Cardiac septum (tissue), 1 donor: ENCODE measurements at places on chromosomes 13 and 19.

DNA sequence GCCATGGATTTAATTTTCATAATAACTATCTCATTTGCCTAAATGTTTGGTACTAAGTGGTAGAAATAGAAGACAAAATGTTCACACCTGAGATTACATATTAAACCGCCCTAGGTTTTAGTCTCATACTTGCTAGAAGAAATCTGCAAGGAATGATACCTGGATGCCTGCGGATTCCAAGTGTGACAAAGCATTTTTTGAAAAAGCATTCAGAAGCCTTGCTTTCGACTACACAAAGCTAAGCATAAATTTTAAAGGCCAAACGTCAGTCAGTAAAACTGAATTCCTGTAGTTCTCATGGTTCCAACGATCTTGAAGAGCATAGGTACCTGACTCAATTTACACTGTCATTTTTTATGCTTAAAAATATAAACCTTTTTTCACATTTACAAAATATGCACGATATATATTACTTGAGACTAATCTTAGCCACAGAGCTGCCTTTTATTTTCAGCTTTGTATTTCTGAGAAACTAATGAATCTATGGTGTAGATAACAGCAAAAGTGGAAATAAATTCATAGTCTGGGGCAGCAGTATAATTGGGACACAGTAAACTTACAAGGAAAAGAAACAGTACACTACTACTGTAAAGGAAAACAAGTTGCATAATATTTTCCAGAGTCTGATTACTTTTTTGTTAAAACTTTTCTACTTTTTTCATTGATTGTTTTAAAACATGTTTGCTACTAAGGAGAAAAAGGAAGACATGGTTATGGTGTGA lies 1.2 kb upstream of the LRRC63 start:
- no peak for DNase-seq

GRCh38 chr13:65803530-65804392 lies 1426.4 kb downstream of the PCDH9 start:
- DNase-seq = no peak

- no peak for DNase-seq
These were observed 250.7 kb downstream of the DCT start for GRCh38 chr13:94228763-94229162.

DNA sequence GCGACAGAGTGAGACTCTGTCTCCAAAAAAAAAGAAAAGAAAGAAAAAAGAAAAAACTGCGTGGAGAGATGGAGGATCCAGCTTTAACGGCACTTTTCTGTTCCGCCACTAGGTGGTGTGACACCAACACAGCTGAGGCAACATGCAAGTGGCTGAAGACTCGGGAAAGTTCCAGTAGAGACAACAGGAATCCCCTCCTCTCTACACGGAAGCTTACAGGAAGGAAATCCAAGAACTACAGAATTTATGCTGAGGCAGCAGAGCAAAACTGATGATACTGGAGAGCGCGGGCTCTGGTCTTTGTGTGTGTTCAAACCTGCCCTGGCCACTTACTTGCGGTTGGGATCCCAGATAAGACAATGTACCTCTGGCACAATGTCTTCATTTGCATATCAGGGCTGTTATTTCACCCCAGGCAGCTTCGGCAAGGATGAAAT lies 9.9 kb downstream of the RANBP3 start:
- peak; percentile 85 for DNase-seq

- DNase-seq = no peak
These were observed 13.7 kb upstream of the FCER2 start for GRCh38 chr19:7715671-7716070.

DNA sequence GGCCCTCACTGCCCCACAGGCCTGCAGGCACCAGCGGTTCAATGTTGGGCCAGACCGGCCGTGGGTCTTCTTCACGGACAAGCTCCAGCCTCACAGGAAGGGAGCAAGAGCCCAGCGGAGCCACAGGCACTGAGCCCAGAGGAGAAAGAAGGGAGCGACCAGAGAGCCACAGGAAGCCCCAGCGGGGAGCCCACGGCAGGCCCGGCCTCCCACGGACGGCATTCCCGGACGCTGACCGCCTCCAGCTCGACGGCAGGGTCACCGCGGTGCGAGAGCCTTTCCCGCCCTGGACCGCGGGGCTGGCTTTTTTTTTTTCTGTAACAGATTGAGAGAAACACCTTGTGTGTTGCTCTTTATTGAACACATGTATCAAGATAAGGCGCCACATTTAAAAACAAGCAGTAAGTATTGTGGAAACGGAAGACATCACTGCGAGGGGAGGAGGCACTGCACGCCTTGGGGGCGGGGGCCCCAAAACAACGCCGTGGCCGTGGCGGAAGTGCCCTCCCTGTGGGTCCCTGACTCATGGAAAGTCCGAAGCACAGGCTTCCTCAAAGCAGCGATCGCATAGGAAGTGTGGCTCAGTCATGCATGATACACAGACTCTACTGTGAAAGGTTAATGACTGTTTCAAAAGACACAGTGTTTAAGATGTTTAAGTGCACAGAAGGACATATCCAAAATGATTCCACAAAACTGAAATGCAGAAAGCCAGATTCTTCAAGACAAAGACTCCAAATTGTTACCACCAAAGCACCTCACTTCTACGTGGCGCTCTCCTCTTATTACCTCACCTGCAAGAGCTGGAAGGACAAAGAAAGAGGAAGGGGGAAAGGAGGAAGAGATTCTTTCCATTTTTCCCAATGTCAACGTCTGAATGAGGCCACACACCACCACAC lies 3.5 kb downstream of the RASA3 start:
- DNase-seq = peak; percentile 93

- DNase-seq = no peak
These were observed 3.1 kb downstream of the SOX21 start for GRCh38 chr13:94709001-94709834.

DNA sequence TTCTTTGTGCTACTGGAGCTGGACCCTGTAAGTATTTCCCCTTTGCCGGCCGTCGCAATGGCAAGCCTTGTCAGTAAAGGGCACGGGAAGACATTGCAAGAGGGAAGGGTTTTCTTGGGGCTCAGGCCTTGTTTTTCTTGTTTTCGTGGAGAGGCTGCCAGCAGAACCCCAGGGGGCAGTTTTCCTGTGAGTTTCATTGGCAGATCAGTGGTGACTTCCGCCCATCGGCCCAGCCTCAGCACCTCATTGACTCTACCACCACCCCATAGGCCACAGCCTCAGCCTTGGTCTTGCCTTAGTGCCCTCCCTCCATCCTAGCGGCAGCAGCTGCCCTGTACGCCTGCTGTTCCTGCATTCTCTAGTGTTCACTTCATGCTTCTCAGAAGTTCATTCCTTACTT lies 61.5 kb downstream of the GJA3 start:
- DNase-seq = no peak

DNA sequence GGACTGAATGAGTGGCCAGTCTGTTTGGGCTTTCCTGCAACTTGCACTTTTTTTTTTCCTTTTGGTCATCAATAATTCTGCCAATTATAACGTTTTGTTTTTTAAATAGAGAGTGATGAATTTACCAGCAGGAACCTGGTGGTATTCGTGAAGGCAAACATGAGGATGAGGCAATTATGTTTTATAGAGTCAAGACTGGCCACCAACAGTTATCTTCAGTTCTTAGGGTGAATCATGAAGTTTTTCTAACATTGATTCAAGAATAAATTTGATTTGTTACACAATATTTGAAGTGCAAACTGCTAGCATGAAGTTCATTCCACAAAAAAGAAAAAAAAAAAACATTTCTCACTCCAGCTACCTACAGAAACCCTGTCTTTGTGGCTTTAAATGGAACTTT lies 244.5 kb downstream of the SPRY2 start:
- no peak for DNase-seq

DNA sequence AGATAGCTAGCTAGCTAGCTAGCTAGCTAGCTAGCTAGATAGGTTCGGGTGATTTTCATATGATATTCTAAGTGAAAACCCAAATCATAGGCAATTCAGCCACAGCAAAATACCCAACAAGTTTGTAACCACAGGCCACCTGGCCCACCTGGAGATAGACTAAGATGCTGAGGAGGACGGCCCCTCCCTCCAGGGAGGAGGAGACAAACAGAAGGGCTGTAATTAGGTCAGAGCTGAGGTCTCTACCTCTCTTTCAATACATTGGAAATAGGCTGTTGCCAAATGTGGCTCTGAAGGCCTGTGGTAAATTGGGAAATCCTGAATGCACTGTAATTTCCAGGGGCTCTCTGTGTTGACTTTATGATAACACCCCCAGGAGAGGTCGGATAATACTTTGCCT lies 382.2 kb downstream of the FGF9 start:
- no peak for DNase-seq

DNA sequence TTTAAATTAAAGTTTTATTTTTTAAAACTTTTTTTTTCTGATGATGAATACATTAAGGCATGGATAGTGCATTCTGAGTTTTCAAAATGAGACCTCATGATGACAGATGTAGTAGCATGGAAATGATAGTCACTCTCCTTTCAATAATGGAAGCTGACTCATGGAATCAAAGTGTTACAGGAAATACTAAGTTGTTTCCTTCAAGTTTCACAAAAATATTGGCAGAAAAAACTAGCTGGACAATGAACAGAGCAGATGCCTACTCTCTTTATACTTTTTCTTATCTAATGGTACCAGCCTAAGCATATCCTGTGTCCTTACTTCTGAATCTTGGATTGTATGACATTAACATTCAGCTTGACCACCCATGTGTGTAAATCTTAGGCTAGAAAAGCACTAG lies 1337.3 kb downstream of the PCDH9 start:
- no peak for DNase-seq

DNA sequence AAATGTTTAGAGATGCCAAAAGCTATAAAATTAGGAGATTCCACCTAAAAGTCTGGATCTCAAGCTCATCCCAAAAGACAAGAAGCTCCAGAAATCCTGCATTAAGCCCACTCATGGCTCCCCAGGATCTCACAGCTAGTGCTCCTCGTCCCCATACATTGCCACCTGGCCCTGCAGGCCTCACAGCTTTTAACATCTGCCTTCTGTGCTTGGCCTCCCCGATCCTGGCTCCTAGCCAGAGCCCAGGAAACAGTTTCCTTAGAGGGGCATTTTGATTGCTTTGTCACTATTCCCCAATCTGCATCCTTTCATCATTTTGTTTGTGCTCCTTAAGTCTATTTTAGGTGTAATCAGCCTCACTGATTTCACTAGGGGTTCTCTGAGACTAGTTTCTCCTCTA lies 14.5 kb upstream of the DCT start:
- no peak for DNase-seq

- DNase-seq = no peak
These were observed 20.5 kb upstream of the CACNG8 start for GRCh38 chr19:53942001-53942786.

- DNase-seq = no peak
These were observed 794.8 kb upstream of the MIR17HG start for GRCh38 chr13:90552702-90553101.

- no peak for DNase-seq
These were observed 5.2 kb upstream of the ZNF628 start for GRCh38 chr19:55471266-55471665.

DNA sequence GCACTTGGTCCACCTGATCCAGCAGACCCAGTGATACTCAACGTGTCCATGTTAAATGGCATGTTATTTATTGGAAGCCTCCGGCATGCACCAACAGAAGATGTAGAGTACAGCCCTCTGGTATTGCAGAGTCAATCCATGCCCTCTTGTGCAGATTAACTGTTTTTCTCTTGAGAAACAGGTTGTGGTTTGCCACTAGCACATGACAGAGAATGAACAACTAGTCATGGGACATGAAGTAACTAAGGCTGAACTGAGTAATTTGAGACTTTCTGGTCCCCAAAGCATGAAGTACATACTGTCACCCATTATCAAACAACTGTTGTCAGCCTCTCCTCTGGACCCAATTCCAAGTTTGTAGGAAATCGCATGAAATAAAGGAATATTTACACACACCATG lies 3.2 kb downstream of the ZNF562 start:
- DNase-seq = no peak

DNA sequence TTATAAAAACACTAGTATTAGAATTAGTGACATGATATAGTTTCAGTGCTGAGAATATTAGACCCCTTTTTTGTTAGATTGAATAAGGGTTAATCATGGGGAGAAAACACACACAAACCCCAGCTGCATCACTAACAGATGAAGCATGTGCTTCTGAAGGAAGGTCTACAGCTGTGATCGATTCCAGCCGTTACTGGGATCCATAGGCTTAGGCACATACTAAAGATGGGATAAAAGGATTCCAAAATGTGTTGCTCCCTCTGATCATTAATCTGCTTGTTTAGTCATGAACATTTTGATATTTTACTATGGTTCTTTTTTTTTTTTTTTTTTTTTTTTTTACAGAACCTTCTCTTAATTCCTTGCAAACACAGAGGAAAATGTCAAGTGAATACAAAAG lies 1591.3 kb downstream of the EFNB2 start:
- DNase-seq = no peak

GRCh38 chr13:32881074-32881776 lies 135.0 kb upstream of the KL start:
- DNase-seq = no peak

GRCh38 chr13:21123956-21124355 lies 52.4 kb downstream of the SKA3 start:
- no peak for DNase-seq

DNA sequence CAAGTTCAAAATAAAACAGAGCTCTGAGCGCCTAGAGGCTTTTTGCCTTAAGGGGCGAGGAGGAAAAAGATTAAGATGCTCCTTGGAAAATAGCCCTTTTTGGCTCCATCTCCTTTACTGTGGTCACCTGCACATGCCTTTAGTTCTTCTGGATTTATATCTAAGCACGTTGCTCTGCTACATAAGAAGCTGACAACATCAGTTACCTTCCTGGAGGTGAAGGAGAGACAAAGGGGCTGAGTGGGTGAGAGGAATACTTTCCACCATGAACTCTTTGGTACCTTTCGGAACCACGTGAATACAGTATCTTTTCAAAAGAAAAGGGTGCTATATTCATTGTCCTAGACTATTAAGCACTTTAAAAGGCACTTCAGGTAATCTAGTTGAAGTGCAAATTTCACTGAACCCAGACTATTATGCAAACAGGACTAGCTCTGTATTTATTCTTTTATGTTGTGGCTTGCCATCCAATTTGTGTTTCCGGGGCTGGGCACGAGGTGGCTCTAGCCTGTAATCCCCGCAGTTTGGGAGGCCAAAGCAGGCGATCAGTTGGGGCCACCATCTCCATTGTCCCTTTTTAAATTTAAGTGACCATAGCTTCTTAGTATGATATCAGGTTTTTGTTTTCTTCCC lies 201.5 kb downstream of the TM9SF2 start:
- DNase-seq = no peak

- no peak for DNase-seq
These were observed 1.9 kb upstream of the AKT2 start for GRCh38 chr19:40286971-40287421.

GRCh38 chr13:55669051-55669450 lies 1471.7 kb upstream of the PRR20A start:
- no peak for DNase-seq

- DNase-seq = no peak
These were observed 2.8 kb downstream of the N4BP2L1 start for GRCh38 chr13:32425158-32425557.

GRCh38 chr19:30790056-30790680 lies 418.0 kb downstream of the ZNF536 start:
- DNase-seq = no peak
